CD14-positive monocyte (primary cell): ENCODE measurements at places on chromosomes 1 and 21. TPM values are rescaled to one million over a fixed set of nuclear protein-coding genes. Genes with fewer than 3 reads are reported as not detected.

DNA sequence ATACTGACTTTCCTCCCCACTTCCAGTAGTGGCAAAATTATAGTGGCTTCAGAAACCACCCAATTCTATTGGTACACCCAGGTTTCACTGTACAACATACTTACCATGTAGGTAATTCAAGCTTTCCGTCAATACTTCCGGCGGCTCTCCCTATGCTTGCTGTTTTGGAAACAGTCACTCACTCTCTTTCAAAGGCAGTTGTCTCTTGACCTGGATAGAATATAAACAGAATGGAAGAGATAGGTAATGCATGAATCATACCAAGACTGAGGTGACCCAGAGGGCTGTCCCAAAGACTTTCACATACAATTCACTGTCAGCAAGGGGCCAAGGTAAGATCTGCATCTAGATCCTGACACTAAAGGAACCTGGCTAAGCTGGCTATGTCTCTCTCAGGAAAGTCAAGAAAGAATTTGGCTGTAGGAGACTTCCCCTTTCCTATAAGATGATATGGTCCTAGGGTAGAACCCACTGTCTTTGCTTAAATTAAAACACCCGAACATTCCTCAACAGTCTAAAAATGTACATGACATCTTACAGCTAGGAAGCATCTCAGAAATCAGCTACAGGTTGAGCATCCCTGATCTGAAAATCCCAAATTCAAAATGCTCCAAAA, 59.6 kb downstream of the LUZP1 start:
- DNase-seq = no peak

- DNase-seq = no peak
Measured at GRCh38 chr1:110047463-110047862, 13.0 kb downstream of the STRIP1 start.

- DNase-seq = no peak
Measured at GRCh38 chr21:40947713-40948112, 100.8 kb upstream of the DSCAM start.

KRTAP19-3 gene
- polyA plus RNA-seq = not detected

CYP2J2 gene
- polyA plus RNA-seq = not detected in 2 replicates

ADGRL4 gene
- polyA plus RNA-seq = not detected

MRAP gene
- polyA plus RNA-seq = not detected in 2 replicates
